ENCODE measurements at places on chromosomes 4 and X.

DNA sequence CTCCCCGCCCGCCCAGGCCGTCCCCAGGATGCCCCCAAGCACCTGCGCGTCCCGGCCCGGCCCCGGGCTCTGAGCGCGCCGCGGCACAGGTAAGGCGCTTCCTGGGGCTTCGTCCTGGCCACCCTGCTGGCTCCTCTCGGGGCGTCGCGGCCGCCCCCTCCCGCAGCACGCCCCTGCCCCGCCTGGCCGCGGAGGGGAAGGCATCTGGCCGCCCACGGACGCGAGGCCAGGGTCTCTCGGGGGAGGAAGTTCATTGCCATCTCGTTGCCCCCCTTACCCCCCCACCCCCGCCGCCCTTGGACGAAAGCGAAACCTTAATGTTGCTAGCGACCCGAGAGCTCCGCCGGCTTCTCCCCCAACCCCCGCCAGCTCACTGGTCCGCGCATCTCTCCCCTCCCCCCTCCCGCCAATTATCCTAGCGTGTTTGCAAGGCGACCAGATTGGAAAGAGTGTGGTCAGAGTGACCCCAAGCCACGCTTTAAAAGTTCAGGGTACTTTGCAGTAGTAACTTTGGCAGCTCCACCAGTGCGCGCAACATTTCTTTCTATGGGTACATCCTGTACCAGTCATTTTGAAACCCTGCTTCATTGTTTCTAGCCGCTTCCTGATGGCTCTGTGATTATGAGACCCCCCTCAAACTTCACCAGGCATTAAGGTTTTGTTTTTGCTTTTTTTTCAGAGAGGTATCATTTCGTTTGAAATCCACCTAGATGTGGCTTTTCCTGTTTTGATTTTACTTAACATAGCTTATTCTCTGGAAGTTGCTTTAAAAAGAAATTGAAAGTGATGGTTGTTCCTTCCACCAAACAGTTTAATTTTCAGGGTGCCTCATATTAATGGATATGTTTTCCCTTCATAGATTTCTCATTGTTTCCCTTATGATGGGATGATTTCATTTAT, 626 bp downstream of the TBC1D1 start:
- peak; percentile 37 for DNase-seq

GRCh38 chr4:1637580-1638271, 46.4 kb downstream of the FAM53A start:
- DNase-seq, result no peak

GRCh38 chr4:90546114-90546513, 418.9 kb downstream of the CCSER1 start:
- DNase-seq, result no peak

DNA sequence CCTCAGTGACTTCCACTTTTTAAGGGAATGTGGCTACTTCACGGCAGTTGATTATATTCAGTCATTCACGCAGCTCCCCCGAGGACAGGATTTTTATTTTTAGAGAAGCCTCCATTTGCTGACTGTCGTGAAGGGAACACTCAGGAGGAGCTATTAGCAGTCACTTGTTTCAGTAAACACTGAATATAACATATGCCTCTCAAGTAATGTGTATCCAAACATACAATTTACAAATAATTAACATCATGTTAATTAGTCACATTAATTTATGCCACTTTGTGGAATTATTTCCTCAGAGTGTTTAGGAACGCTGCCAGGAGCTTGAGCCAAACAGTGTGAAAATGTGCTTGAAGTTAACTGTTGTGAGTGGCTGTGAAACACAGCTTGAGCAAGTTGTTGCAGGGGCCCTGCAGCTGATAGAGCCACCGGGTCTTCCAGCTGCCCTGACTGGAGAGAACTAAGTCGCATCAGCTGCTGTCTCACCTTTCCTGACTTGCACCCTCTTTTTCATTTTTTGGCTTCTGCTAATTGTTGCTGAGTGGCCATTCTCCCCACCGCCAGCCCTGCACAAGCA, 245.6 kb downstream of the LDB2 start:
- no peak for DNase-seq

GRCh38 chrX:106220177-106220576, 52.1 kb downstream of the PWWP3B start:
- DNase-seq, result no peak

GRCh38 chrX:148049441-148049840, 68.3 kb downstream of the FMR1NB start:
- DNase-seq, result no peak

- DNase-seq, result no peak
These were observed 318.6 kb downstream of the HNRNPD start for GRCh38 chr4:82055156-82055555.

DNA sequence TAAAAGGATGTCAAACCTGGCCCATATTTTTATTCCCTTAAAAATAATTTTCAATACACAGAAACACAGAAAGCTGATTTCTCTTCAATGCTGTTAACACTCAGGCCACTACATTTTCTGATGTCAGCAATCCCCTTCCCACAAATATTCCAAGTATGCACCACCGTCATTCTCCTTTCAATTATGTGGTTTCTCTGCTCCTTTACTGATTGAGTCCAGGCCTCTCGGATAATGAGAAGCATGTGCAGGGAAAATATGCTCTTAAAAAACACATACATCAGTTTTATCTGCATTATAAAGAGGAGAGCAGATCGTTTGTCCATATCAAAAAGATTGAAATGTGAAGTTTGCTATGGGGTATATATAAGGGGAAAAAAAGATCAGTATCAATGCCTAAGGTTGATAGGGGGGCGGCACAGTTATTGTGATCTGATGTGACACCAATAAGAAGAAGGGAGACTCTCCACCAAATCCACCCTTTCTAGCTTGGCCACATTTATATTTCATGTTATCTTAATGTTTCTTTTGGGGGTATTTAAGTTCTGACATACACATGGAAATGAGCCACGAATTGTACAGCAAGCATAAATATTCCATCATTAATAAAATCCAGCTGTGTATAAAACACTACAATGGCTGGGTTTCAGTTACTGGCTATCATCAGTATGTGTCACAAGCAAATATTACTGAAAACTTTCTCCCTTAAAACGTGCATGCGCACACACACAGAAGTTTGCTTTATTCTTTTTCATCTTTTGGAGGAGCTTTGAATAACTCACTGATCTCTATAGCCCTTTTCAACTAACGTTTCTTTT, 6.4 kb downstream of the AMOT start:
- DNase-seq, result no peak

DNA sequence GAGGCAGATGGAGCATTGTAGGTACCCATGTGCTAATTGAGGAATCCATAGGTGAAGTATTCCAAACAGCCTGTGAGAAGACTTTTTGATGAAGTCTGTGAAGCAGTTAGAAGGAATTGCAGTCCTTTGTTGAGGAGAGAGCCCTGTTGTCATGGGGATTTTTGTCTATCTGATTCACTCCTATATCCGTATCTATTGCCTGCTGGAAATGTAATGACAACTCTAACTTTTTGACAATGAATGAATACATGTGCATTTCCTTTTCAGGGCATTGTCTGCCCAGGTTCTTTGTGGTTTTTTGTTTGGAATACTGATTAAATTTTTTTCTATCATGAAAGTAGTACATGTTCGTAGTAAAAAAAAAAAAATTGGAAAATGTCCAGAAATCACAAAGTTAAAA, 31.1 kb downstream of the STK32B start:
- no peak for DNase-seq

DNA sequence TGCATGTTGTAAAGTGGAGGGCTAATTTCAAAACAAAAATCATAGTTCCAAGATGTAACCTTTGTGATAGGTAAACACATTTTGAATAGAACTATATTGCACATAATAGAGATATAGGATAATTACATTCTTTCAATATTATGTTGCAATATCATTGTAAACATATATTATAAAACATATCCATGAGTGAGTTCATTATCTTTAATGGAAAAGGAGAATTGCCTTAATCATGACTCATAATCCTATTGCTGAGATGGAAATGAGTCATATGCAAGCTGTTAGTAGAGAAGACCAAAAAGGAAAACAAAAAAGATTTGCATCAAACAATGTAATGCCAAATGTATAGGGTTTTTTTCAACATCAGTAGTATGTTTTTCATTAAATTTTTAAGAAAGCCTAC, 73.7 kb upstream of the WDR44 start:
- no peak for DNase-seq
